Activated CD4-positive, alpha-beta T cell treated with anti-CD3 and anti-CD28 coated beads, Interleukin-2, amount 10 ng/mL, durations not matched to agents 7 days and 5 days (primary cell): ENCODE measurements at places on chromosomes 7 and 10. TPM values are rescaled to one million over a fixed set of nuclear protein-coding genes. Genes with fewer than 3 reads are reported as not detected.

The KAZALD1 gene
- 0.27 TPM for total RNA-seq

The GPR85 gene
- total RNA-seq = not detected

- no peak for DNase-seq
Measured at GRCh38 chr7:87474533-87475358, 734 bp downstream of the ABCB4 start.

The OR2A1 gene
- total RNA-seq = 0.06 TPM

DNA sequence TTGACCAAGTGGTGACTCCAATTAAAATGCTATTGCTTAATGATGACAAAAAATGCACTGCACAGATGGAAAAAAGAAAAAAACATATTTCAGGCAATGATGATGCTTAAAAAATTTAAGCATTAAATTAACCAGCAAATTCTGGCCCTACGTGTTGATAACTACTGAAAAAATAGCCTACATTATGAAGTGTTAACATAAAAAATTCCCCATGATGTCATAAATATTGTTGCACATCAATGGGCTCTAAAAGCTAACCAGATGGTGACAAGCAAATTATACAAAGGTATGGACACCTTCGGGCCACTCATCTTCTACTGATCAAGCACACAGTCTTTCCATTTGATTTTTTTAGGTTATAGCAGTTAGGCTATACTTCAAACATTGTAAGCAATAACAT lies 267.4 kb downstream of the PARD3 start:
- DNase-seq = no peak

The IKZF1 gene
- 406 TPM for total RNA-seq
